ENCODE measurements at places on chromosomes 1 and 21.

- DNase-seq, result no peak
Observed at GRCh38 chr1:18571275-18571674, 59.4 kb upstream of the PAX7 start.

GRCh38 chr1:1373815-1374588 is 1.0 kb downstream of the AURKAIP1 start:
- no peak for DNase-seq

GRCh38 chr1:196690582-196690981 is 38.7 kb downstream of the CFH start:
- no peak for DNase-seq

DNA sequence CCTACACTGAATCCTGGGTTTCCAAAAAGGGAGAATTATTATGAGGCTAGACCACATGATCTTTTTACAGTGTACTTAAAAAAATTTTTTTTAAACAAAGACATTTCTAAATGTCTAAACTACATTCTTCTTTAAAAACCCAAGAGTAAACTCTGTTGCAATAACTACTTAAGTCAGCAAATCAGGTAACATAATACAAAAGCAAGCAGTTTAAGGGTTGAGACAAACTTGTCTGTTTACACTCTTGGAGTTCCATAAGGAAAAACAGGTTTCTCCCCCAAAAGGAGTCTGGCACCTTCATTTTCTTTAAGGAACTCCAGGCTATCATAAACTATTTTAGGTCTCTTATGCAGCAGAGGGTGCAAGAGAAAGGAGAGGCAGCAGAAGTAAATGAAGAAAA is 12.5 kb upstream of the ANKRD45 start:
- no peak for DNase-seq

DNA sequence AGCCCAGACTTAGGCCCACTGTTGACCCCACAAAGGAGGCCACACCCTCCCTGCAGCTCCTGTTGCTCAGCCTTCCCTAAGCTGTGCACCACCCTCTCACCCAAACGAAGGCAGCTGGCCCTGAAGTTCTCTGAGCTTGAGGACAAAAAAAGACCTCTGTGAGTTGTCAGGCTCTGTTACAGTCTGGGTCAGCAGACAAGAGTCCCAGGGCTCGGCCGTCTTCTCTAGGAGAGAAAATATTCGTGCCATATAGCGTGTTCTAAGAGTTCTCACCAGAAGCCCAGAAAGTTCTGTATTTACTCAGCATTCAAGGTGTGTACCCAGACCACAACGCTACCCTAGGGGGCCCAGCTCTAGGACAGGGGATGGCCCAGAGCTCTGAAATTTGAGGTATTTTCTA is 25.5 kb upstream of the LYST start:
- no peak for DNase-seq

- no peak for DNase-seq
Observed at GRCh38 chr1:97119260-97120158, 397.9 kb downstream of the PTBP2 start.

GRCh38 chr1:27366411-27367159 is at the start of gene MAP3K6:
MAP3K6 (minus strand) TSS chr1:27366961; CDS start chr1:27366597, 364 bp downstream.
- DNase-seq, result peak; percentile 95

GRCh38 chr1:5728663-5729355 is 263.4 kb downstream of the NPHP4 start:
- DNase-seq, result no peak

GRCh38 chr1:225498549-225499136 is 70.8 kb upstream of the LBR start:
- no peak for DNase-seq

- no peak for DNase-seq
Observed at GRCh38 chr1:25616987-25617624, 515 bp downstream of the MAN1C1 start.

DNA sequence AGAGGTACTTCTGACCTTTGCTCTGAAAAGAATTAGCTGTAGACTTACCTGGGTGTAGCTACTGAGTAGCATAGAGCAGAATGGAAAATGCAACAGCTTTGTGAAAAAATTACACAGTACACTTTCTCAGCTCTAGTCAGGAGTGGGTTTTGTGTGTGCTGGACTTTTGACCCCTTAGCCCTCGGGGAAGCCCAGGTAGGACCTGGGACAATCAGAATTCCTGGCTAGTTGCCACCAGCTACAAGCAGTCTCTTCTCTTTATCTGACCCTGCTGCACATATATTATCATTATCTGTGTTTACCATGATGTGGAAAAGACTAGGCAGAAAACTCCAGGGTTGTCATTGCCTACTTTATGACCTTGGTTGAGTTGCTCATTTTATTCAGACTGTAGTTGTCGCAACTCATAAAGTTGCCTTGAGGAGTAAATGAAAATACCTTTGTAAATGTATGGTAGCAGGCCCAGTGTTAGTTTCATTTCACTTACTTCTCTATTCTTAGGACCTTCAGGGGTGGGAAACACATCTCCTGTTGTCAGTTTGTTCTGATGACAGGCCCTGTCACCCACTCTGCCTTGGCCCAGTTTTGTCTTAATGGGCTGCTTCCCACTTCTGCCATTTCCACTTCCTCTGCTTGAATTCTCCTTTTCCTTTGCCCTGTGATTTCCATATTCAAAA is 5.4 kb downstream of the NEK7 start:
- no peak for DNase-seq

GRCh38 chr21:31795992-31796391 is 64.1 kb upstream of the SCAF4 start:
- no peak for DNase-seq

GRCh38 chr1:75132812-75133619 is 1.2 kb upstream of the LHX8 start:
- no peak for DNase-seq

- no peak for DNase-seq
Observed at GRCh38 chr1:51270751-51271150, 34.7 kb downstream of the RNF11 start.

- no peak for DNase-seq
Observed at GRCh38 chr1:194644528-194644927, 1458.1 kb upstream of the B3GALT2 start.

DNA sequence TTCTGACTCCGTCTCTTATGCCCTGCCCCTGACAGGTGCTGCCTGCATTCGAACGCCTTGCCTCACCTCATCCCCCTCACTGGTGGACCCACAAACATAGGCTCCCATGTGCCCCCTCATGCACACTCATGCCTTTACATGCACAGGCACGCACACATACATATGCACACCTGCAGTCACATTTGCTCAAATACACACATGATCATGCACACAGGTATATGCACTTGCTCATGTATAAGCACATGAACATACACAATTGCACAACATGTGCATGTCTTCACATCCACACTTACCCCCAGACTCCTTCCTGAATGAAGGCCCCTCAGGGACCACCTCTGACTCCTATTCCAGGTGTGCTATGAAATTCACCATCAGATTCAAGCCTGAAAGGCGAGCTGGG is 506.9 kb downstream of the PTPRU start:
- no peak for DNase-seq

DNA sequence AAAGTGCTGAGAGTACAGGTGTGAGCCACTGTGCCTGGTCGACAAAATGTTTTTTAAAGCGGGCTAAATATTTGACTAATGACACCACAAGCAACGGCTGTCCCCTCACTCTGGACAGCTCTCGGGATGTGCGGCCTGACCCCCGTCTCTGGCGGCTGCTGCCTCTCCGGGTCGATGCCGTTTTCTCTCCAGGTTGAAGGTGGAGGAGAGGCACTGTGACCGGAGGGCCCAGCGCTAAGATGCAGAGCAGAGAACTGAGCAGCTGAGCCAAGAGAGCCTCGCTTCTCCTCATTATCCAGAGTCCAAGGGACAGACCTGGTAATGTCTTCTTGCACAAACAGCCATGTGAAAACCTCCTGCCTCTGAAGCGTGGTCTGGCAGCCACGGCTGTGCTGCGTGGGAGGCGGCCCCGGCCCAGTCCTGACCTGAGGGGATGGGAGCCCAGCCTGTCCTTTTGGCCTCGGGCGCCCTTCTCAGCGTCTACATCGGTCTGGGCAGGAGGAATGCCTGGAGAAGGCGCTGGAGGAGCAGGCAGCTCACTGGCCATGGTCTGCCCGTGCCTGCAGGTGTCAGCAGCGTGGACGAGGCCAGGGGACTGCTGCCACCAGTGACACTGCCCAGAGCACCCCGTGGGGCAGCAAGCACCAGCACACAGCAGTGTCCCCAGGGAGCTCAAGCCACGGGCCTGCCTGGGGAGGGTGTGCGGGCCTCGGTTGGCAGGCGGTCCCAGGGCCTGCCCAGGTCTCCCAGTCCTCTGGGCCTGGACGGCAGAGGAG is 10.3 kb downstream of the MORN1 start:
- DNase-seq, result no peak

GRCh38 chr21:45330075-45330781 is 42.5 kb upstream of the POFUT2 start:
- DNase-seq, result no peak

DNA sequence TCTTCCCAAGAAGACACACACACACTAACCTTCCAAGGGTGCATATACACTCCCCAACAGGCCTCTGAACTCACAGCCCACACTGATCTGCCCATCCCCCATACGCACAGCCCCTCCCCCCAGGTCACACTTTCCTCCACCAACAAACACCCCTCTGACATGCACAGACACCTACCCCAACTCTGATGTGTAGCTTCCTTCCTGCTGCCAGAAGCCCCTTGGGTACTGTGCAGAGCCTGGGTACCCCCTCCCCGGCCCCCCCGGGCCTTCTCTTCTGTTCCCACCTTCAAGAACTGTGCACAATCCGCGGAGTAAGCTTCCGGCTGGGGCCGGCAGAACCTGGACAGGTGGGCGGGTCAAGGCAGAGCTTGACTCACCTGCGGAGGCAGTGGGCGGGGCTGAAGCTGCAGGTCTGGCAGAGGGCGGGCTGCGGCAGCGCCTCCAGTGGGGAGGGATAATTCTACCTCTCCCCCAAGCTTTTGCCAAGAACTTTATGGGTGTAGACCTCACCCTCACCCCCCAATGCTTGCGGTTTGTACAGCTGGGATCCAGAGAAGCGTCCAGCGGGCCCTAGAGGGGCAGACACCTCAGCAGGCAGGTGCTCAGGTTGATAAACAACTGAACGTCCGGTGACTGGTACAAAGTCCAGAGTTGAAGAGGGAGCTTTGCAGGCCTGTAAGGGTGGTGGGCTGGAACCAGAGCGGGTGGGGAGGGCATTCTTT is at the start of gene C1orf210:
TSS of gene C1orf210 (minus strand) at position 313 of the 722 bp plus-strand sequence. CDS start 2,311 bp downstream, outside the sequence.
- no peak for DNase-seq

DNA sequence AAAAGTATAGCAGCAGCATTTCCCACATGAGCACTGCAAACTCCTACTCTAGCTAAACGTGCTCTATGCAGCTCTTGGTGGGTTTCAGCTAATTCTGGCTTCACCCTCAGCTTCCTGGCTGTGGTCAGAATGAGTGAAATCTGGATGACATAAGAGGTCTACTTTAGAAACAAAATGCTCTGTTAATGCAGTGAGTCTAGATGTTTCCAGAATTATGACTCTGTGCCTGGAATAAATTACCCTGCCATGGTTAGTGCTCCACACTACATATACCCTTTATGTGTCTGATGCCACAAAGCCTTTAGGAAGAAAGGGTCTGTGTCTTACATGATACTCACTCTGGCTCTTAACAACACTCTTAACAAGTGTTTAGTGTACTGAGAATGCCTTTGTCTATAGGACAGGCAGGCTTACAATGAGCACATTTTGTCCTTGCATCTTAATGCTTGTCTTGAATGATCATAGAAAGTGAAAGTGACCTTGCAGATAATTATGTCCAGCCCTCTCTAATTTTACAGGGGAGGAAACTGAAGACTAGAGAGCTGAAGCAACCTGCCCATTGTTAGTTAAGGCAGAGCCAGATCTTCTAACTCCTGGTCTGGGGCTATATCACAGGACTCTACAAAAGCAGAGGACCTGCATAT is 9.2 kb downstream of the S100A10 start:
- DNase-seq, result no peak

DNA sequence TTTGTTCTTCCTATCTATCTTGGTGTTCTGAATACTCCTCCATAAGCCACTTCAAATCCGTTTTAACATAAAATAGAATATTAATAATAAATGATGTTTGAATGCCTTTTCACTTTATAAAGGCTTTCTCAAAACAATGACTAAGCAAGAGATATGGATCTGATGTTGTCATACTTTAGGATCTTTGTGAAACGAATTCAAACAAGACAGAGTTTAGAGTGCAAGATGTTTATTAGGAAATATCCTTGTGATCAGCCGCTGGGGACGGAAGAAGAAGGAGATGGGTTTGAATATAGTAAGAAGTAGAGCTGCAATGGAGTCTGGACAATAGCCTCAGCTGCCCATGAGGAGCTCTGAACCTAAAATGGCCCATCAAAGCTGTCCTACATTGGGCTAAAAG is 351.8 kb downstream of the NEGR1 start:
- no peak for DNase-seq

GRCh38 chr1:177799746-177800145 is 170.1 kb downstream of the SEC16B start:
- no peak for DNase-seq

GRCh38 chr1:226786550-226786949 is 47.5 kb upstream of the ITPKB start:
- DNase-seq, result no peak

- DNase-seq, result no peak
Observed at GRCh38 chr1:14773396-14774025, 175.0 kb downstream of the KAZN start.

GRCh38 chr1:78358165-78358564 is 132.6 kb upstream of the PTGFR start:
- DNase-seq, result no peak

DNA sequence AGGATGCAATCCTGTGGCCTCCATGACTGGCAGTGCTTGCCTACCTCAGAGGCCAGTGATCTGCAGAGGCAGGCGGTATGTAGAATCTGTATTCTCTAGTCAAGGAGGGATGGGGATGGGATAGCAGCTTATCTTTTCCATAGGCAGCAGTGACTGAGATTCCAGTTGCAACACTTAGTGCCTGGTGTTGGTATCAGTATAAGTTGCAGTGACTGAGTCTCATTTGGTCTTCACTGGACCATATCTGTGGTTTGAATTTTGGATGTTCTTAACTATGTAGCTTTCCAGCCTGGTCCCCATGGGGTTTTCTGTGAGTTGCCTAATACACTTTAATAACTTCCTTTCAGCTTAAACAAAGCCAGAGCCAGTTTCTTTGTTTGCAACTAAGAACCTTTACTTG is 16.5 kb downstream of the DYRK1A start:
- no peak for DNase-seq

DNA sequence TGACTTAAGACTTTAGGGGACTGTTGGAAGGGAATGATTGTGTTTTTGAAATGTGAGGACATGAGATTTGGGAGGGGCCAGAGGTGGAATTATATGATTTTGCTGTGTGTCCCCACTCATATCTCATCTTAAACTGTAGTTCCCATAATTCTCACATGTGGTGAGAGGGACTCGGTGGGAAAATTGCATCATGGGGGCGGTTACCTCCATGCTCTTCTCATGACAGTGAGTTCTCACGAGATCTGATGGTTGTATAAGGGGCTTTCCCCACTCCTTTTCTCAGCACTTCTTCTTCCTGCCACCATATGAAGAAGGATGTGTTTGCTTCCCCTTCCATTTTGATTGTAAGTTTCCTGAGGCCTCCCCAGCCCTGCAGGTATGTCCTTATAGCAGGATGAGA is 35.0 kb upstream of the SCAF4 start:
- DNase-seq, result no peak

All from tibial artery (tissue), 4 donors.